Activated CD4-positive, alpha-beta T cell treated with anti-CD3 and anti-CD28 coated beads for 4 hours (primary cell): ENCODE measurements at places on chromosomes 16 and 17.

- no peak for DNase-seq
Observed at GRCh38 chr16:76882105-76882504, 308.9 kb upstream of the MON1B start.

DNA sequence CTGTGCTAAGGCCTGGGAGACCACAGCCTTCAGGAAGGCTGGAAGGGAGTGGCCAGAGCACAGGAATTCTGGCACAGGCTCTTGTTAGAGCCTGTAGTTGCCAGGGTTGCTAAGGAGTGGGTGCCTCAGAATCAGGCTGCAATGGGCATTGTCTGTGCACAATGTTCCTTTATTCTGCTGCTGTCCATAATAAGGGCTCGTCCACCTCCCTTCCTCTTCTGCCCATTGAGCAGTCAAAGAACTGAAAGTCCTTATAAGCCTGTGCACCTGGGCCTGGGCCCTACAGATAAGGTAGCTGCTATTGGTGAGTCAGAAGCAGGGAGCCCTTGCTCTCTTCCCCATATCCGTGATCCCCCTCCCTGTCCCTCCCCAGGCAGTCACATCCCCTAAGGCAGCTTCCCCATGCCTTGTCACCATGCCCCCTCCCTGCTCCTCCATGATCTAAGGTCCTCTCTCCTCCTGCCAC lies 5.4 kb upstream of the CNGB1 start:
- no peak for DNase-seq

- no peak for DNase-seq
Observed at GRCh38 chr17:45942284-45942683, 47.9 kb downstream of the MAPT start.

DNA sequence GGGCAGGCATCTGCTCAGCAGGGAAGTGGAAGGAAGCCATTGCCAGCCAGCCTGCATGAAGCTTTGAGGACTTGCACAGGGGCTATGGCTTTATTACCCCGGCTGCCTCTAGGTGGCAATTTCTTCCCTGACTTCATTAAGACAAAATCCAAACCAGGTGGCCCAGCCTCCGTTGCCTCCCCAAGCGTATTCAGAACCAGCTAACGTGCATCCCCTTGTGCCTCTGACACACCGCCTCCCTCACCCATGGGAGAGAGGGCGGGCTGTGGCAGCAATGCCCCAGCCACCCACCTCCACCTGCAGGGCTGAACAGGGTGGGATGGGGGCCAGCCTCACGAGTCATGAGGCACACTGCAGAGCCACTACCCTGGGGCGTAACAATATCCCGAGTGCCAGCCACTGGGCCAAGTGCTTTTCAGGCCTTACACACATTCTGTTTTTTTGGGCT lies 6.8 kb downstream of the KIFC3 start:
- DNase-seq: peak; percentile 29

DNA sequence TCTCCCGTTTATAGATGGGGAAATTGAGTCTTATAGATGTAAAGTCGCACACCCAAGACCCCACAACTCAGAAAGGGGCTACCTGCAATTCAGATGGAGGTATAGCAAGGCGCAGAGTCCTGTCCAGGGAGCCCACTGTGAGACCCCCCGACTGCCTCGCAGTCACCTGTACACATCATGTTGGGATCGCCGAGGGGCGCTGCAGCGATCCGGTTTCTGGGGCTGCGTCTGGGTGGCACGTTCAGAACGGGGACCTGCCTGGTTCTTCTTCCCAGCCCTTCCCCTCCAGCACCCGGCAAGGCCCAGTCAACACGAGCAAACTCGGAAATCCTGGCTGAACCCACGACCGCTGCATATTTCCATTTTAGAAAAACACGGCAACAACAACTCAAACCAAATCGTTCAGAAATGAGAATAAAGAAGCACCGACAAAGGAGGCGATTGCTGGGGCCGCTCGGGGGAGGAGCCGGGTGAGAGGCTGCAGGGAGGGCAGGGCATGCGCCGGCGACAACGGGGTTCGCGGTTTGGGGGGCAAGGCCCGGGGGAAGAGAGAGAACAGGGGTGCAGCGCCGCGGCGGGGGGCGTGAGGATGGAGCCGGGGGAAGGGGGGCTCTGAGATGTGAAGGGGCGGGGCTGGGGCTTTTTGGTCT lies 643 bp downstream of the HSDL1 start:
- DNase-seq: peak; percentile 25

- no peak for DNase-seq
Observed at GRCh38 chr16:52812678-52813556, 239.8 kb downstream of the CHD9NB start.

- no peak for DNase-seq
Observed at GRCh38 chr17:17075125-17075781, 33.0 kb downstream of the MPRIP start.

DNA sequence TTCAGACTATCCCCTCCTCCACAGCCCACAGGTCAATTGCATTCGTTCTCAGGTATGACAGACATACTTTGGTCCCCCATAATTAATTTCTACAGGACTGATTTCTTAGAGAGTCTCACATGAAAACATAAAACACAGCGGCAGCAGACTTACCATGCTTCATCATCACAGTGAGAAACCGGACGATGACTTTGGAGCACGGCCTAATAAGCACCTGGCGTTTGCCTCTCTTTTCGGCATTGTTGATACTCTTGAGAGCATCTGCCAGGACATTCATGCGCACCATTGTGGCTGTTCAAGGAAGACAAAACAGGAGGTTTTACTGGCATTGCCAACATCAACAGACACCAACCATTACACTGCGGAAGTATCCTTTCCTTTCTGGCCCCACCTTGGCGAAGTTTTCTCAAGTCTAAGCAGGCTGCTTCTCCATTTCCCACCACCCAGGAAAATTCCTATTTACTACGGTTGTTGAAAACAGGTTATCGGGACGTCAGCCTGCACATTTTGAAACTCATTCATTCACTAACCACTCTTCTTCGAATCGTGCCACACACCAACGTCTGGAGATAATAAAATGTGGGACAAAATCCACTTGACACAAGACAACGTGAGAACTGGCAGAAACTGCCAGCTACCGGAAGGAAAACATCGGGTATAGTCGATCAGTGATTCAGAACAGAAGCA lies 1.2 kb downstream of the RPS15A start:
- DNase-seq: no peak

GRCh38 chr16:73058221-73058615 lies 10.3 kb upstream of the ZFHX3 start:
- no peak for DNase-seq

- no peak for DNase-seq
Observed at GRCh38 chr16:6749698-6750097, 582.9 kb upstream of the RBFOX1 start.

GRCh38 chr16:22292320-22292719 lies 4.9 kb upstream of the POLR3E start:
- DNase-seq: no peak

DNA sequence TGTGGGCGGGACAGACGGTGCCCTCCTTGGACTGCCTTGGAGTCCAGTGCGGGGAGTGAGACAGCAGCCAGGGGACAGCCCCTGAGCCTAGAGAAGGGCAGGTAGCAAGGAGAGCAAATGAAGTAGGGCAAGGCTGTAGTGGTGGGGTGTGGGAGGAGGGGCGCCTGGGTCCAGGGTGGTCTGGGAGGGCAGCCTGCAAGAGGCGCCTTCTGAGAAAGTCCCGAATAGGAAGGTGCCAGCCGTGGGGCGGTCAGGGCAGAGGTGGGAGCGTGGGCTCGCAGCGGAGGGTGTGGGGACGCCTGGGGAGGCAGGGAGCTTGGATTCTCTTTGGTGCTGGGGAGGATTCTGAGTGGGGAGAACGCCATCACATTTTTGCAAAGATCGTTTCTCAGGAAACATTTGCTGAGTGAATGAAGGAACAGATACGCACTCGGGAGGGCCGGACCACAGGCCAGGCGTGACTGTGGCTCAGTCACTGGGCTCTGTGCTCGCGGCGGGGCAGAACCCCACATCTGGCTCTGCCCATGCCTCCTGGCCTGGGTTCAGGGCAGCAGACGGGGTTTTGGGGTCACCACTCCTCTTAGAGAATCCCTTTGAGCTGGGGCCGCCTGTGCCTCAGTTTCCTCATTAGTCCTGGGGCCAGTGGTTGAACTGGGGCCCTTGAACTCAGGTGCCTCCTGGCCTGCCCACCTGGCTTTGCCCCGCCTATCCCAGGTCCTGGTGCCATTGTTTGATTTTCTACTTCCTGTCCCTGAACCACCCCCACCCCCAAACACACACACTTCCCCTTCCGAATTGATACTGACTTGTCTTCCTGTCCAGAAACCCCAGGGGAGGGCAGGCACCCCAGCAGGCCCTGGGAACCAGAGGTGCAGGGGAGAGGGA lies 4.2 kb downstream of the SNN start:
- DNase-seq: no peak

GRCh38 chr16:4205971-4206370 lies 35.9 kb downstream of the SRL start:
- no peak for DNase-seq

- DNase-seq: peak; percentile 34
Observed at GRCh38 chr16:89026121-89026612, 49.2 kb upstream of the CBFA2T3 start.

GRCh38 chr16:47905771-47906170 lies 250.0 kb downstream of the ABCC12 start:
- DNase-seq: no peak

GRCh38 chr16:75929046-75929445 lies 202.8 kb upstream of the CPHXL start:
- DNase-seq: no peak

GRCh38 chr17:13273806-13274205 lies 256.0 kb upstream of the ELAC2 start:
- DNase-seq: no peak

GRCh38 chr17:72590882-72591281 lies 470.1 kb downstream of the SOX9 start:
- DNase-seq: no peak

DNA sequence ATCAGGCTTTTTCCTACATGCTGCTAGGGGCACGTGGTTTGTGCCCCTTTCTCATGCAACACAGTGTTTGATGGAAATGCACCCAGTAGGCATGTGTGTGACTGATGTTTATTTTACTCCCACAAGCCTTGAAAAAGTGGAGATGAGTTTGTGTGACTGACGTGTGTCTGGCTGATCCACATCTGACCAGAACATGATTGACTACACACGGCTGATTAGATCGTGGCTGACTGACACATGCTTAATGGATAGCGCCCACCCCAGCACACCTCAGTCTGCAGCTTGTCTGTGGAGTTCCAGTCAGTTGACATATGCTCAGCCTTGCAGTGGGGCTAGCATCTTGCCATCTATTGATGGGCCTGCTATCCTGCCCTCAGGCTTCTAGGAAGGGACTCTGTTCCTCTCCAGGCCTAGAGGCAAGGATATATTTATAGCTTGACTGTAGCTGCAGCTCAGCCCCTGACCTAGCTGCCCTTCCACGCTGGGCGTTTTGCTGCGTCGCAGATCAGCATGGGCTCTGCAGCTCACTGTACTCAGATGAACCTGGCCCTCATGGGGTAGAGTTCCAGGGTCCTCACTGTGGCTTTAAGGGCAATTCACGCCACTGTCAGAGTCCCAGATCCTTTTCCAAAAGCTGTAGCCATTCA lies 112.3 kb downstream of the HS3ST2 start:
- no peak for DNase-seq

DNA sequence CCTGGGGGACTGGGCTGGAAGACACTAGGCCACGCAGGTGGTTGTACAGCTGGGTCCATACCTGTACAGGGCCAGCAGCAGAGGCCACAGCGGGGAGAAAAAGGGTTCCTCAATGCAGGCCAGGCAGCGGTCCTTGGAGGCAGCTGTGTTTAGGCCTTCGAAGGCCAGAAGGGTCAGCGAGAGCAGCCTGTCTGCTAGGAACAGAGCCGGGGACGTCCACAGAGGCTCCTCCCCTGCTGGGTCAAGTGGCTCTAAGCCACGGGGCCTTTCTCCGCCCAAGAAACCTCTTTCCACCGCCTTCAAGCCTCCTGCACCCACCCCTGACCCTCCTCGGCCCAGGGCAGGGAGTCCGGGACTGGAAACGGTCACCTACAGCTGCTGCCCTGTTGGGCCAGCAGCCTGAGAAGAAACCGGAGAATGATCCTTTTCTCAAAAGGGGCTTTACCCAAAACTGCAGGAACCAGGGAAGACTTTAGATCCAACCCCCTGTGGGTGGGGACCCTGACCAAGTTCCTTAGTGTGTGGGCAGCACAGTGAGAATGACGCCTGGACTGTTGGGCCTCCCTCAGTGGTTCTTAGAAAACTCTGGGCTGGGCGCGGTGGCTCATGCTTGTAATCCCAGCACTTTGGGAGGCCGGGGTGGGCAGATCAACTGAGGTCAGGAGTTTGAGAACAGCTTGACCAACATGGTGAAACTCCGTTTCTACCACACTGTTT lies 8.4 kb upstream of the SPATA2L start:
- DNase-seq: no peak

- DNase-seq: no peak
Observed at GRCh38 chr17:12349297-12349696, 316.4 kb upstream of the MYOCD start.
